Activated T-helper 1 cell treated with anti-CD3 and anti-CD28 coated beads, Interleukin-2, amount 50 U/mL, for 16 hours (primary cell): ENCODE measurements at places on chromosomes 7 and 10.
A peak's percentile ranks its signal among the peaks of the same experiment; 100 is the strongest.

GRCh38 chr10:71472912-71473311 is 76.2 kb downstream of the CDH23 start:
- no peak for DNase-seq

GRCh38 chr10:62047228-62047892 is 145.9 kb downstream of the ARID5B start:
- DNase-seq: no peak

GRCh38 chr7:131921016-131921415 is 364.6 kb upstream of the PODXL start:
- no peak for DNase-seq

- no peak for DNase-seq
These were observed 22.6 kb upstream of the PDIA4 start for GRCh38 chr7:149050941-149051340.

DNA sequence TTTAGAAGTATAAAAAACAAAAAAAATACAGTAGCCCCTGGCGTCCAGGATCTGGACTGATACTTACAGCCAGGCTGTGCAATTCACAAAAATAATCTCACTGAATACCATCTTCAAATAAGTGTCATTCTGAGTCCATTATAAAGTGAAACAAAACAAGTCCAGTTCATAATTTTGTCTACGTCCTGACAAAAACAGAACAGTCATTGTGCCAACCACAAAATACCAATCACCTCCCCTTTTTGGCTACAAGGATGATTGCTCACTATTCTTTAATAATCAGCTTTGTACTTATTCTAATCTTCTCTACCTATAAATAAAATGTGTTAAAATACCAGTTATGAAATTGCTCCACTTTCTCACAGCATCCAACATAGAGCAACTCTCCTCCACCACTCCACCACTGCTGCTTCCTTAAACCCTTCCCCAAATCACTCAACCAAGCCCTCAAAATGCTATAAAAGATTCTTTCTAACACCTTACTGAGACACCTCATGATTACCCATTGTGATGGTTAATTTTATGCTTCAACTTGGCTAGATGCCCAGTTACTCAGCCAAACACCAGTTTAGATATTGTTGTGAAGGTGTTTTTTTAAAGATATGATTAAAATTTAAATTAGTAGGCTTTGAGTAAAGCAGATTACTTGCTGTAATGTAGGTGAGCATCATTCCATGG is 479.8 kb upstream of the SEMA3A start:
- DNase-seq: no peak

DNA sequence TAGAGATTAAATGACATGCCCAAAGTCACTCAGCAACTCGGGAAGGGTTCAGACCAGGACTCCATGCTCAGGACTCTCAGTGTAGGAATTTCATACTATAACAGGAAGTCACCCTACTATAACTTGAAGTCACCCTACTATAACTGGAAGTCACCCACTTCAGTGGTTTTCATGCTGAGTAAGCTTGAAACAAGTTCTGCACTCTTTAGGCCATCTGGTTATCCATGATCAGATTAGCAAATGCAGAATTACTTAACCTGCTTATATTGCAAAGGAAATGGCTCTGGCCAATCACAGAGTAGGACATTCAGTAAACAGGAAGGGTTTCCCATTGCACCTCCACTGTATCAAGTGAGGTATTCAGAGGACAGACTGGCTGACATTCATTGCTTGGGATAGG is 1240.4 kb downstream of the GATA3 start:
- no peak for DNase-seq

DNA sequence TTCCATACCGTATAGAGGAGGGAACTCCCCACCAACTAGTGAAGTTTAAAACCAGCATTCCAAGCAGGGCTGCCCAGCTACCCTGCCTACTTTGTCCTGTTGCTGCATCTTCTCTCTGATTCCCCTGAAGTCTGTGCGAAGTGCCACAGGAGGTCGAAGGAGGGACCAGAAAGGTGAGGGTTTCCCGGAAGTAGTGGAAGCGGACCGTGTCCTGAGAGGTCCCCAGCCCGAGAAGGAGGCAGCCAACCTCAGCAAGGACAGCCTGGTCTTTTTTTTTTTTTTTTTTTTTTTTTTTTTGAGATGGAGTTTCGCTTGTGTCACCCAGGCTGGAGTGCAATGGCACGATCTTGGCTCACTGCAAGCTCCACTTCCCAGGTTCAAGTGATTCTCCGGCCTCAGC is 671.9 kb upstream of the GALNT17 start:
- no peak for DNase-seq

- no peak for DNase-seq
These were observed 123.8 kb upstream of the RET start for GRCh38 chr10:42952931-42953683.

GRCh38 chr10:62637249-62638061 is 167.1 kb upstream of the ADO start:
- DNase-seq: peak; percentile 39

DNA sequence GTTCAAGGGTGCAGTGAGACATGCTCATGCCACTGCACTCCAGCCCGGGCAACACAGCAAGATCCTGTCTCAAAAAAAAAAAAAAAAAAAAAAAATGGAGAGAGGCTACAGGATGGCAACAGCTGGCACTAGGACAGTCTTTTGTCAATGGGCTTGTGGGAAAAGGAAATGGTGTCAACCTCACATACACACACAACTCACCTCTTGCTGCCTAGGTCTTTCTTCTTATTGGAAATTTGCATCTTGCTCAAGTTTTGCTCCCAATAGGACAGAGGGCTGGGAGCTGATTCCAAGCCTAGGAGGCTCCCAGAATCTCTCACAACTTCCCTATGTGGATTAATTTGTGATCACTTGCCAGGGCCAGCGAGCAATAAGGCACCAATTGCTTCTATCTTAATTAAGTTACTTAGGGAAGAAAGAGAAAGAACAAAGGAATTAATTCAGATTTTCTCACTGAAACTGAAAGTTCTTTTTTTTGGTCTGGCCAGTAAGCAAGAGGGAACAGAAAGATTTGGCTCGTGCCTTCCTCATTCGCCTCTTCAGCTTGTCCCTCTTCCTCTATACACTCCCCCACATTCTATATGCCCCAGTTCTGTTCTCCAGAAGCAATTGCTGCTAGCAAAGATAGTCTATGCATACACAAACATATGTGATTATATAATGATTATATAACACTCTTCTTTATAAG is 33.8 kb downstream of the MAP3K8 start:
- no peak for DNase-seq

DNA sequence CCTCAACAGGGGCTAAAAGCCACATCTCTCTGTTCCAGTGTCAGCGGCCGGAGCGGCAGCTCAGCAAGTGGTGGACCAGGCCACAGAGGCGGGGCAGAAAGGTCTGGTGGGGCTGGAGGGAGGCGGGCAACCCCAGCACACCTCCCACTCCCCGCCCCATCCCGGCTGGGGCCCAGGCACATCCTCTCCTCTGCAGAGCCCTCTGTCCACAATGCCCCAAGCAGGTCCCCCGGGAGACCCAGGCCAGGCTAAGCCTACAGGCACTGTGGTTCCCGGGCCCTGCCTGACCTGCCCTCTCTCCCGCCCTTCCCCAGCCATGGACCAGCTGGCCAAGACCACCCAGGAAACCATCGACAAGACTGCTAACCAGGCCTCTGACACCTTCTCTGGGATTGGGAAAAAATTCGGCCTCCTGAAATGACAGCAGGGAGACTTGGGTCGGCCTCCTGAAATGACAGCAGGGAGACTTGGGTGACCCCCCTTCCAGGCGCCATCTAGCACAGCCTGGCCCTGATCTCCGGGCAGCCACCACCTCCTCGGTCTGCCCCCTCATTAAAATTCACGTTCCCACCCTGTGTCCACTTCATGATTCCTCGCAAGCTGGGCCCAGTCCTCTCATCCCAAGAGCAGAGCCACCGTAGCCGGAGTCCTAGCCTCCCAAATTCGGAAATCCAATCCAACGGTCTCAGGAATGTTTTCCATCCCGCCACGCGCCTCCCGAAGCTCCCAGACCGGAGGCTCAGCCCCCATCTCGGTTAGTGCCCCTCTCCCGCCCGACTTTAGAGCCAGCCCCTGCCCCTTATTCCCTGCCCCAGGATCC is 2.1 kb downstream of the ADIRF start:
- DNase-seq: no peak

DNA sequence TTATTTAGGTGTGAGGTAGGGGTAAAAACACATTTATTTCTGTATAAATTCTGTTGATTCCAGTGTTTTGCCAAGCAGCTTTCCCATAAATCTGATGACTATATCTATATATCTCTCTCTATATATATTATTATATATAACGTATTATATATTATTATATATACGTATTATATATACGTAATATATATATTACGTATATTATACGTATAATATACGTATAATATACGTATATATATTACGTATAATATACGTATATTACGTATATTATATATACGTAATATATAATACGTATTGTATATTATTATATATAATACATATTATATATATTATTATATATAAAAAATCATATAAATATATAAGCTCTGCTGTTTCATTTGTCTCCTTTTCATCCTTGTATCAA is 163.5 kb downstream of the GPR158 start:
- no peak for DNase-seq

GRCh38 chr7:50614721-50615518 is 49.7 kb upstream of the DDC start:
- DNase-seq: no peak

- no peak for DNase-seq
These were observed 76.1 kb downstream of the ANK3 start for GRCh38 chr10:60313589-60313952.

- no peak for DNase-seq
These were observed 19.2 kb downstream of the ABCB4 start for GRCh38 chr7:87456247-87456646.

DNA sequence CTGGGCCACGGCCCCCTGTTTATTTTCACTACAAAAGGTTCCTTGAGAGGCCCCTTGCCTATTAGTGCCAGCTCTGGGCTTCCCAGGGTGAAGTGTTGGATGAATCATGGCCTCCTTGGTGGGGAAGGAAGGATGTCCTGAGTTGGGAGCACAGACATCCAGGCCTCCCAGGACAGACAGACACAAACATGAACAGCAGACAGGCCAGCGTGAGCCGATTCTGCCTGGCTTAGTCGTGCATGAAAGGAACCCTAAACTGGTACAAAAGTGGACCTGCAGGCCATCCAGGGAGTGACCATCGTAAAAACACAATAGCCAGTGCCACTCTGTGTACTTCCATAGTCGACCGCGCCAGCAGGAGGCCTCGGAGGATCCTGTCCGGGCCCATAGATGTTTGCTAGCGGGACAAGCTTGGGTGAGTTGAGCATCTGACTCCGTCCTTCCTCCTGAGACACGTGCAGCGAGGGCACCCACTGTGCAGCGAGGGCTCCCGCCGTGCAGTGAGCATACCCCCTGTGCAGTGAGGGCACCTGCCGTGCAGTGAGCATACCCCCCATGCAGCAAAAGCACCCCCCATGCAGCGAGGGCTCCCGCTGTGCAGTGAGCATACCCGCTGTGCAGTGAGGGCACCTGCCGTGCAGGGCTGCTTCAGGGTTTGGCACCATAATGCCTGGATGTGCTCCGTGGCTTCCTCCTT is 51.3 kb upstream of the PRKAR1B start:
- DNase-seq: no peak

GRCh38 chr7:70434376-70434775 is 697.6 kb upstream of the GALNT17 start:
- no peak for DNase-seq

GRCh38 chr10:94287336-94287735 is 75.4 kb downstream of the NOC3L start:
- DNase-seq: no peak

DNA sequence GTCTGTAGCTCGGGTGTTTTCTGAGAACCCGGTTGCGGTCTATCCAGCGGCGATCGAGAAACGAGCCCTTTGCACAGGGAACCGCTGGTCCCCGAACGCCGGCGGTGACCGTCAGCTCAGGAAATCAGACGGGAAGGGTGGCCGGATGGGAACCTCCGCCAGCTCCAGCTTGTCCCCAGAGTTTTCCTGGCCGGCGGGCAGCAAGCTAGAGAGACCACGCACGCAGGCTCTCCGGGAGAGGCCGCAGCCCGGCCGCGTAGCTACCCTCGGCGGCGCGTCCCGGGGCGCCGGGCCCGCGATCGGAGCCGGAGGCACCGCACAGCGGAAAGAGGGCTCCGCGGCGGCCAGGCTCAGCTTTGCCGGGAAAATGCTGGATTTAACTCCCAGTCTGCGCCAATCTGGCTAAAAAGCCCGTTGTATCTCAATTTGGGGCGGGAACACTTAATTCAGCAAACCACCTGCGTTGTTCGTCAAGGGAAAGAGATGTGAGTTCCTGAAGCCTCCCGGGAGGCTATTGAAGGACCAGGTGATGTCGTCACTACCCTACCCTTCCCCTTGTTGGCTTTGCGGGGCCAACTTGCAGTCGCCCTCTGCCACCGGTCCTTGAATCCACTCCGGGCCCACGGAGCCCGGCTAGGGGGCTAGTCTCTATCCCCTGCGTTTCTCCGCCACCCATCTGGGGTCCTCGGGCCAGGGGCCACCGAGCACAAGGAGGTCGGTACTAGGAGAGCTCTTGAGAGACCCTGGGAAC is 859 bp upstream of the CH25H start:
- no peak for DNase-seq
